T-helper 22 cell (primary cell): ENCODE measurements at places on chromosomes 2 and 18.

DNA sequence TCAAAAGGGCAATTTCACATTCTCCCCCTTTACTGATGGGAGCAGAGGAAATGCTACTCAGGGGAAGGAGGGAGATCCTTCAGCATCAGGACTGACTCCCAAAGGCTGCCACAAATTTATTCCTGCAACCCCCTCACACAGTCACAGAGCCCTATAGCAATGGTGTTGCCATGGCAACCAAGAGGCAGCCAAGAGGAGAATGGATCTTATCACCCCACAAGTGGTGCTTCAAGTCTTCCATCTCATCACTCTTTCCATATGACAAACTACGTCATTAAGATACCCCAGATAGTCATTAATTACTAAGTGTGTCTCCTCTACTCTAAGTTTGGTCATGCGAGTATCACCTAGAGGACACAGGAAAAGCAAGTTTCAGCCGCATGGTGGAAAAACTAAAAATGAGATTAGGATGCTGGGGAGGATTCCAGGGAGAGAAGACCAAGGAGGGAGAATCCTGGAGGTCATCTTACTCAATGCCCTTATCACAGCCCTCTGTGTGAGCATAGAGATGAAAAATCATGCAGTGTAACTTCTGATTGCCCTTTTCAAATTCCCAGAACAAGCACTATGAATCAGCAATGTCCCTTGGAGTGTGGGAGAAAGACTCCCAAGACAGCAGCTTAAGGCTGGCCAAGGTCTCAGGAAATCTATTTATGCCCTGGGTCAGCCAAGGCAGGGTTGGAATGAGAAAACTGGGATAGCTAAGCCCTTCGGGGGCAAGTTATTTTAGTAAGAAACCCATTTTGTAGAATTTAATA lies 885.7 kb upstream of the KLHL29 start:
- DNase-seq: no peak

GRCh38 chr2:188517549-188518215 lies 226.0 kb downstream of the GULP1 start:
- DNase-seq: no peak

GRCh38 chr2:230885463-230886130 lies 20.9 kb downstream of the ITM2C start:
- no peak for DNase-seq

- no peak for DNase-seq
Observed at GRCh38 chr2:23681356-23682140, 245.4 kb downstream of the ATAD2B start.

- no peak for DNase-seq
Observed at GRCh38 chr2:206867006-206867405, 72.3 kb upstream of the CPO start.

GRCh38 chr2:16727256-16727655 lies 61.6 kb upstream of the CYRIA start:
- no peak for DNase-seq

DNA sequence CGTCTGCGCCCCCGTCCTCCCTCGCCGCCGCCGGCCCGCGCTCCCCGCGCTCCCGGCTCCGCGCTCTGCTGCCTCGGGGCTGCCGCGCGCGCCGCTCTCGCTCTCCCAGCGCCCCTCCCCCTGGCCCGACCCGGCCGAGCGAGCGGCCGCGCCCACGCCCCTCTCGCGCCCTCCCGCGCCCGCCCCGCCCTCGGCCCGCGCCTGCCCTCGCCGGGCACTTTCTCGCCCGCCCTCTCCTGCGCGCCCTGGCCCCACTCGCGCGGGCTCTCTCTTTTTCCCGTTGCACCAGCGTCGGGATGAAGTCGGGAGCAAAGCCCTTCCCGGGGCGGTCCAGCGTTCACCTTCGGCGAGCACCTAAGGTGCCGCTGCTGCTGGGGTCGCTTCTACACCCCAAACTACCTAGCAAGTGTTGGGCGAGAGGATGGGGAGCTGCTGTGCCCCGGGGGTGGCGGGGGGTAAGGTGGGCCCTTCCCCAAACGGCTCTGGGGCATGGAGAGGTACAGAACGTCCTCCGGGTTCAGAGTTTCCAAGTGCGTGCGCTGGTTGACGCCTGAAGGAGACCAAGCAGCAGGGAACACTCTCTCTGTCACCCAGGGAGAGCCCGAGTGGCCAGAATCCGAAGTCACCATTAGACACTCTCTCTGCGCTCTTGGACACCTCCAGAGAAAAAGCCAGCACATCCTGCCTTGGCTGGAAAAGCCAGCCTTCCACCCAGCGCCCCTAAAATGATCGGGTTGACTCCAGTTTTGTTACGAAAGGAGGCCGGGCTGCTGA lies at the start of gene COLEC12:
Gene COLEC12, minus strand, starts transcription at position 70 of the 774 bp plus-strand sequence. CDS start 187 bp downstream, outside the sequence.
- no peak for DNase-seq

- no peak for DNase-seq
Observed at GRCh38 chr18:48923746-48924629, 26.8 kb downstream of the SMAD7 start.

- DNase-seq: no peak
Observed at GRCh38 chr2:80149991-80150390, 154.6 kb downstream of the LRRTM1 start.

DNA sequence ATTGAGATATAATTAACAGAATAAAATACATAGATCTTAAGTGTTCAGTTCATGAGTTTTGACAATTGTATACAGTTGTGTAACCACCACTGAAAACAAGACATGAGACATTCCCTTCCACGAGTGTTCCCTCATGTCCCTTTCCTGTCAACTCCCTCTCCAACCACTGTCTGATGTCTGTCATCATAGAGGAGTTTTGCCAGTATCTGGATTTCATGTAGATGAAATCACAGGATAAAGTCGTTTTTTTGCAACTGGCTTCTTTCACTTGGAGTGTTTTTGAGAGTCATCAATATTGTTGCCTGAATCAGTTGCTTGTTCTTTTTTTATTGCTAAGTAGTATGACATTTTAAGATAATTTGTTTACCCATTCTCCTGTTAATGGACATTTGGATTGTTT lies 52.7 kb downstream of the RBMS1 start:
- DNase-seq: no peak

DNA sequence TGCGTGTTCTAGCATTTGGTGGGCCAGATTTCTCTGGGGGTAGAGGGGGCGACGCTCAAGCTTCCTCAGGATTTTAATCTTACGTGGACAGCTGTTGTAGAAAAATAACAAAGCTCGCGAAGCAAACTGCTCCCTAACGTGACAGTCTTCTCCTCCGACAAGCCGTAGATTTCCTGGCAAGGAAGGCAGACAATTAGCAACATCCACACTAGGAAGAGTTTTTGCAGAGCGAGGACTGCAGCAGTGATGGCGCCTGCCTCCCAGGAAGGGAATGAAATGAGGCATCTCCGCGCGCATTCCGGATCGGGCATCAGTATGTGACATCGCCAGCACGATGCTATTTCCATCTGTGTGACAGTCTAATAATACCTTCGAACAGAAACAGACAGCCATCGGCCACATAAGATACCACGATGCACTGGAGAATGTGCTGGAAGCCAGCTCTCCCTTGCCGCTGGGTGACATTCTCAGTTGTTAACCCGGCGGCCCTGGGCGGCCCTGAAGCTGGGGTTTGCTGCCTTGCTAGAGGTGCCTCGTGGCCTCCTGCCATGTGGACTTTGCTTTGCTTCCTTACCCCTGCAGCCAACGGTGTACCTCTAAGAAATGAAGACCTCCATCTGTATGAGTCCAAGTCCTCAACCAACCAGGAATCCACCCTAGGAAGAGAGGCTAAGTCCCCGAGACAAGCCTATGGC lies 101.8 kb upstream of the AGAP1 start:
- no peak for DNase-seq

DNA sequence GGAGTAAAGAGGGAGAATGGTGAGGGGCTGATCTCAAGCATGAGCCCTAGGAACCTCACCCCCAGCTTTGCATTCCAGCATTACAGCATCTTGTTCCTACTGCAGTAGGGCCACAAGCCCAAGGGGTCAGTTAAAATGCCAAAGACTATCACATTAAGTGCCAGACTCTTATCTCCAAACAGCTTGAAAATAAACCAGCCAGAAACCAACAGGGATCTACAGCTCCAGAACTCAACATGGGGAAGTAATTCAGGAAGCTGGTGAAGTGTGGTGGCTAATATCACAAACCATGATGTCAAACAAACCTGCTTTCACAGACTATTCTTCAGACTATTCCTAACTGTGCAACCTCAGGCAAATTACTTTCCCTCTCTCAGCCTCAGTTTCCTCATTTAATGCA lies 278.3 kb downstream of the TNS1 start:
- no peak for DNase-seq

DNA sequence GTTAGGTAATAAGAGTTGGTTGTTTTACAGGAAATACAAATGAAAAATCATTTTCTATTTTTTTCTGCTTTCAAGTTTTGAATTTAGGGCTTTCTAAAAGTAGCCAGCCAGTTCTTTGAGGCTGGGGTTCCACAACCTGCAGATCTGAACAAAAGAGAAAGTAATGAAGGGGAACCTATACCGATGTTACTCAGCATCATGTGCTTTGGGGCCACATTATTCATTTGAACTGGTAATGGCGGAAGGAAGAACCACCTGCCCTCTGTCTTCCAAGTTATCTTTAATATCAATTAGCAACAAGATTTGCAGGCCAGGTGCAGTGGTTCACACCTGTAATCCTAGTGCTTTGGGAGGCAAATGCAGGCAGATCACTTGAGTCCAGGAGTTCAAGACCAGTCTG lies 12.9 kb upstream of the MRO start:
- DNase-seq: no peak

DNA sequence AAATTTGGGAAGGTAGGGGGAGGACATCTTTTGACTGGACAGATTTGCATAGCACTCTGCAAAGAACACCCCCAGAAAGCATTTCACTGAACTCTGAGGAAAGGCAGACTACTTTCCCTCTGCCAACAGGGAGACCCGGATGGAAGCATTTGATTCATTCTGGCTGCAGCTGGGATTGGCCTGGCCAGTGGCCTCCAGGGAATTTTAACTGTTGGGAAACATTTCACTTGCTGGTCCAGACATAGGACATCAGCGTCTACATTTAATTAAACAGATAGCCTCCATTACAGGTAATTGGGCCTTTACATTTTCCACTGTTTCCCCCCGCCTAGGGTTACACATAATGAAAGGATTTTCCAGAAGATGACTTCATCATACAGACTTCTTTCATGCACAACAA lies 92.8 kb downstream of the MARCHF4 start:
- no peak for DNase-seq

DNA sequence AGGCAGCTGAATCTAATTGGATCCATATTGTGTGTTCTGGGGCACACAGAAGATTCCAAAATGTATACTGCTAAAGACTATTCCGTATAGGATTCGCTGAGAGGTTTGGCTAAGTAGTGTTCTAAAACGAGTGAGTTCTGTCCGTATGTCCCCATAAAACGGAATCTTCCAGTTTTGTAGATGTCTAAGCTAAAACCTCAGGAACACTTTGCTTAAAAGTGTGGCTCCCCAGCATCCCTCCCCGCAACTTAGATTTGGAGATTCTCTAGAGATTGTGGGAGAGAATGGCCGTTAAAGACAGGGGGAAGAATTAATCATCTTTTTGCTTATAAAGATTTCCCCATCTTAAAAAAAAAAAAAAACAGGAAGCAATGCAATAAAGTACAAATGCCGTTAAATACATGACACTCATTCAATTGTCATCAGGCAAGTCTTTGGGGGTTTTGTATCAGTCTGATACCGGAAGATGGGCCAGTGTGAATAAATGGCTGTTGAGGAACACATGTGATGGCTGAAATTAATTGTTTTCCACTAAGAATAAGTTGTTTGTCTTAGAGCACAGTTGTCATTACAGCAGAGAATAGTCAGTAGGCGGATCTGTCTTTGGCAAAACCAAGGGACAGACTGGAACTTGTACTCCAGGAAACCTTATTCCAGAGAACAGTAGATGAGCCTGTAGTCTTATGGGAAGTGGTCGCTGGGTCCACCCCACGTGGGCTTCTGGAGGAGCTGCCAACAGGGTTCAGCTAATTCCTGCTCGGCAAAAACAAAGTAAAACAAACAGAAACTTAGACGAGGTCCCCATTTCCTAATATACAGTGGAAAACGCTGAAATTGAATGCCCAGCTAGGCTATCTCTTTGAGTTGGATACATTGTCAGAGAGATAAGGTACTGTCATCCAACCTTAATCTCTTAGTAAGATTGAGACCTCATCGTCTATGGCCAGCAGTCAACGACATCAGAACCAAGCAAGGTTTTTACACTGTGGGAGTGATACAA lies 1.7 kb downstream of the EMILIN2 start:
- no peak for DNase-seq

DNA sequence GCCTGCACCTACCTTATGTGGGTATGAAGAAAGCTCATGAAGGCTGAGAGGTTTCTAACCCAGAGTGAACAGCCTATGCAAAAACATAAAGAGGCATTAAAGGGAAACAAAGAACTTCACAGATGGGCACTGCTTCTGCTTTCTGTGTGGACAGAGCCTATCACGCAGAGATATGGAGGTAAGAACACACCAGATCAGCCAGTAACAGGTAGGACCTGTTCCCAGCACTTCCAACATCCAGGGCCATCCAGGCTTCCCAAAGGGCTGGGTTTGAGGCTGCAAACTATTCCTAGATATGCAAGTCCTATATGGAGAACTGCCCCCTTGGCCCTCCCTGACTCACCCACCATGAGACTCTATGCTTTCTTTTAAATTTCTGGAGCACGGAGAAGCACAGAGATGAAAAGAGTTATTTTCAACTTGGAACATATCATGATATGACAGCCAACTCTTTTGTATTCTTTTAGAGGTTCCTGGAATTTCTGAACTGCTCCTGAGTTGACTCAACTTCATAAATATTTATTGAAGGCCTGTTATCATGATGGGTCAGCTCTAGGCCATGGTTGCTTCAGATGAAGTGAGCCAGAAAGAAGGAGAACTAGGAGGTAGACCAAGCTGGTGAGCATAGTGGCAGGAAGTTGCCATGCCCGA lies 77.4 kb upstream of the PPP1CB start:
- no peak for DNase-seq

DNA sequence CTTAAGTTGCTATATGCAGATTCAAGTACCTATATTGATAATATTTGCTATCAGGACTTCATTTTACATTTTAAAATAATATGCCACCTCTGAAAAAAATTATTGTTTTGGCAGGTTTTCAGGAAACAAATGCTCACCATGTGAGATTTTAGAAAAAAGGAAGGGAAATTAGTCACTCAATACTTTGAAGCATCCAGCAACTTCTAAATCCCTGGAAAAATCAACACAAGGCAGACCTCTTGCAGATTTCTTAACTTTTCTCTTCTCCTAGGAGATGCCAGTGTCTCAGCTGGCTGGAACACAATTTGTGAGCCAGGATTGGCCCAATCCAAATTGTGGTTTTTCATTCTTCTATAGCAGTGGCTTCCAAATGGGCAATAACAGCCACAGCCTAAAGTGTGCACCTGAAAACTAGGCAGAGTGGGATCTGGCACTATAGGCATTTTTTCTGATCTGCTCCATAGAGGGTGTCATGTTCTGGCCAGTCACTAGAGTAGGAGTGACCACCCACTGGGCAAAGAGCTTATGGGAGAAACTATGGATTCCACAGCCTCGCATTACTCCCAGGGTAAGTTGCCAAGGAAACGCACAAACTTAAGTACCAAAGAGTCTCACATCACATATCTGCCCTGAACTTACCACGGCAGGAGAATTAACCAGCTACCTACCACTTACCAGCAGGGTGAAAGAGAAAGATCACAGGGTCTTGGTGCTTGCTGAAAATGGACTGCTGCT lies 28.1 kb upstream of the THOC1 start:
- DNase-seq: no peak

GRCh38 chr2:98807221-98807620 lies 76.3 kb upstream of the MGAT4A start:
- no peak for DNase-seq

- DNase-seq: no peak
Observed at GRCh38 chr2:127003070-127003800, 103.7 kb downstream of the BIN1 start.
